ENCODE measurements at places on chromosomes 7 and 10.

DNA sequence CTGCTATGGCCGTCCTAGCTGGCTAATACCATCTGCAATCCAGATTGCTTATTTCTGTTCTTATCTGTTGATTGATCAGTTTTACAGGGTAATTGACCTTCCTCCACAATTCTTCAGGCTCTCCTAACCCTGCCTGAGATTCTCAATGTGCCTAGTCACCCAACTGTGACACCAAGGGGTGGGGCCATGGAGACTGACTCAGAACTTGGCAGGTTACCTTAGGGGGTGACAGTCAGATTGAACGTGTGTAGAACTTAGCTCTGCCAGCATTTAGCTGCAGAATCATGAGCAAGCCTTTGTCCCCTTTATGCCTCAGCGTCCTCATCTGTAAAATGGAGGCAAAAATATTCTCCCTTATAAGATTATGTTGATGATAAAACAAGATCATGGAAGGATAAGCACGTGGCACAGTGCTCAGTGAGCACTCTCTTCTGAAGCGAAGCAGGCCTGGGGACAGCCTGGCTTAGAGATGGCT lies 19.1 kb upstream of the LEP start:
- no peak for DNase-seq

DNA sequence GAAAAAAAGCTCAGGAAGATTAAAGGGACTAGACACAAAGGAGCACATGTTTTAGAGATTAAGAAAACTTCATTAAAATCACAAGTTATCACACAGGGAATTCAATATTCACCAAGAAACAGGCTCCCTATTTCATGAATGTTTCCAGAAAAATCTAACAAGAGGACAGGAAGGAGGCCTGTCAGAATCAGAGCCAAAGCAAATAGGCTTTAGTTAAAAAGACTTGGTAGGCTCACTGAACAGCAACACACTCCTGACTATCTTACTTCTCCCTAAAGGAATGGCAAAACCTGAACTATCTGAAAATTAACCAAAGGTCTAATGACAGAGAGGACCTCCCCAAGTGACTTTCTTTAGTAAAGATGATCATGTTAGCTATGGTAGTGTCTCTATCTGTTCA lies 188.3 kb upstream of the MEOX2 start:
- DNase-seq: no peak

DNA sequence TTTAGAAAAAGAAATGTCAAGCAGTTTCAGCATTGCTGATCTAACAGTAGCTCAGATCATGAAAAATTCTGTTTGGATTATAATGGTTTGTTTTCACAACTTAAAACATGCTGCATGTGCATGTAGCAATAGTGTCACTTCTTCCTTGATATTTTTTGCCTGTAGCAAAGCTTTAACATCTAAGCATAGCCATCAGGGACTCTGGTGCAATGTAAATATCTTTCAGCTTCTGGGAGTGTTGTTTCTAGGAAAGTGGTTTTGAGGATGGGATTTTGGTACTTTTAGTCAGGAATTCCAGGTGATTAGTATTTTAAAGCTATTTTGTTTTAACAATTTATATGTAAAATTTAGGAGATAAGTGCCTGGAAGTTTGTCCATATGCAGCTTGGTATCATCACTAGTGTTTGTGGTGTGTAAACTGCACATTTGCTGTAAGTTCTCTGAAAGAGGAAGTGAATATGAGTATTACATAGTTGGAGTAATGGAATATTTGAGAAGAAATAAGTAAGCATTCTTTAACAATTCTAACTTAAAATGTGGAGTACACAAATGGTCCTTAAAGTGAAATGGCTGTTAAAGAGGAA lies 1.9 kb downstream of the RSBN1L start:
- DNase-seq: no peak

DNA sequence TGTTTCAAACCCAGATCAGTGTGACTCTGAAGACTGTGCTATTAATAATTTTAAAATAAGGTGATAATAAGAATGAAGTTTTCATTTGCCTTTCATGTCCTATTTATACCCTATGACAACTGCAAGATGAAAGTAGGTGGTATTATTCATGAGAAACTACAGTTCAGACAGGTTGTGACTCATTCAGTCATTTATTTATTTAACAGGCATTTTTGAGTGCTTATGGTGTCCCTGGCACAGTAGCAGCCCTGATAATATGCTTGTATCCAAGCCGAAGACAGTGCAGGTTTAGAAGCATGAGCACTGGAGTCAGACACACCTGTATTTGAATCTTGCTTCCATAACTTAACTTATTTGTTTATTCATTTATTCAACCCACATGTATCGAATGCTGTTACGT lies 87.1 kb downstream of the FZD1 start:
- no peak for DNase-seq

GRCh38 chr7:23218196-23218595 lies 28.4 kb upstream of the GPNMB start:
- no peak for DNase-seq

DNA sequence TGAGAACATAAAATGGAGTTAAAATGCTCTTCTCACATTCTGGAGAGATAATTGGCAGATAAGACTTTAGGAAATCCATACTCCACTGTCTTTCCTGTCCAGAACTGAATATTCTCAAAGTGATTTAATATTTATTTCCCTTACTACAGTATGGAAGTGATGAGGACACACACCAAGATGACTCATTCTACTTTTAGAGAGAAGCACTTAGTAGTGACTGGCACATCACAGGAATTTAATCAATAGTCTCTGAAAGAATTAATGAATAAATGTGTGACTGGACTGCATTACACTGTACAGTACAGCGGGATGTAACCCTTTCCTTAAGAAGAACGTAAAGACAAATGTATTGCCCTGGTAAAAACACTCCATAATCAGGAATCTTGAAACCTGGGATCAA lies 116.7 kb downstream of the SEMA3E start:
- DNase-seq: no peak

- DNase-seq: no peak
Measured at GRCh38 chr10:26410356-26410755, 27.8 kb upstream of the APBB1IP start.

GRCh38 chr7:85030893-85031292 lies 156.0 kb downstream of the SEMA3D start:
- DNase-seq: no peak

DNA sequence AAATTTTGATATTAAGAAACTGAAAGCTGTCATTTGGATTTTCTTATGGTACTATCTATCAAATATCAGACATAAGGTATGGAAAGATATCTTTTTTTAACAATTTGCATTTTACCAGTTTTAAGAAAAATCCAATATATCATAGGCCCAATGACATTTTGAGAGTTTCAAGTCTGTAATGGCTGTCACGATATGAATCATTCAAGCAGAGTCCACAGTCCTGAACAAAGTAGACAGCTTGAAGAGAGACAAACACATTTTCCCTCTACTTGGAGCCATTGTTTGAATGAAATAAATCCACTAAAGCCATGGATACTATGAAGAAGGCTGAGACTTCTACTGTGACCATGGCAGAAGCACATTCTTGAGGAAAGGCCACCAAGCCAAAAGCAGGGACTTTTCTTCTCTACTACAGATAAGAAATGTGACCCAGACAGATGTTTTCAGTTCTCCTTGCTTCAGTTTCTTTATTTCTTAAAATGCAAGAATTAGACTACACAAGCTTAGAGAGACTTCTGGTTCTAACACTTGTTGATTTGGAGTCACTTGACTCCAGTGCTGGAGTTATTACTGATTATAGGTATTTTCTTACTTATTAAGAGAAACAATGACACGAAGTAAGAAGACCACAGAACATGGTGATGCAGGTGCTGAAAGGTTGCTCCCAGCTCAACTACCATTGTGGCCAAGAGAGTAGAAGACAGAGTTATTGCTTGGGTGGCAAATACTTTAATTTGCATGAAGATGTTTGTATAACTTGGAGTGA lies 429.1 kb downstream of the KIF20B start:
- DNase-seq: no peak

- no peak for DNase-seq
Measured at GRCh38 chr10:6109444-6109775, 20.6 kb downstream of the RBM17 start.

GRCh38 chr7:114755856-114756255 lies 166.0 kb upstream of the MDFIC start:
- no peak for DNase-seq

DNA sequence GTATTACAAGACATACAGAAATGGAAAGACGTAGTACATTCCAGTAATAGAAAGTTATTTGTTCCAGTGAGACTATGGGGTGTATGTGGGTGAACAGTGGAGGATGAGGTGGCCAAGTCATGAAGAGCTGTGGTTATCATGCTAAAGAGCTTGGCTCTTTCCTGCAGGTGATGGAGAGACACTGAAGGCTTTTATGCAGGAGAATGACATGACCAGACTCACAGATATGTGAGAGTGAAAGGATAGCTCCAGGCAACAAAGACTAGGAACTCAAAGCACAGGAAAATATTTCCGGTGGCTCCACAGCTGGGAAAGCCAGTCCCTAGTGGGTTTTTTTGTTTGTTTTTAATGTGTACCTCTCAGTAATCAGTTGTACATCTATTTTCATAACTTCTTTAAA lies 133.5 kb downstream of the TSPAN12 start:
- DNase-seq: no peak

GRCh38 chr7:131111081-131111576 lies 216.5 kb upstream of the MKLN1 start:
- DNase-seq: no peak

- DNase-seq: peak; percentile 52
Measured at GRCh38 chr10:132579027-132579859, 41.7 kb downstream of the INPP5A start.

- no peak for DNase-seq
Measured at GRCh38 chr10:126687121-126687606, 16.7 kb upstream of the C10orf90 start.

DNA sequence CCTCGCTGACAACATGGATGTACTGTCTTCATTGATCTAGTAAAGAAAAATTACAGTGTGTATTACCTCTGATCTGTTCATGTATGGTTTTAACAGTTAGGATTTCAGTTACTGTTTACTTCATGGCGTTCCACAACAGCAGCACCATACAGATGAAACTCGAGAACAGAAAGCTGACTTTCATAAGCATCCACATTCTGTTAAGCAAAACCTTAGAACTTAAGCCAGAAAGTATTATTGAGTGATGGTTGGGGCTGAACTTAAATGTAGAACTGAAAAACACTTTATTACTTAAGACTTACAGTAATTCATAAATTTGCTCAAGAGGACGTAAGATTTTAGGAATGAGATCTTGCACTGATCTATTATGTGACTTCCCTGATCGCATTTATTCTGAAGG lies 3.7 kb downstream of the MRPL32 start:
- no peak for DNase-seq

DNA sequence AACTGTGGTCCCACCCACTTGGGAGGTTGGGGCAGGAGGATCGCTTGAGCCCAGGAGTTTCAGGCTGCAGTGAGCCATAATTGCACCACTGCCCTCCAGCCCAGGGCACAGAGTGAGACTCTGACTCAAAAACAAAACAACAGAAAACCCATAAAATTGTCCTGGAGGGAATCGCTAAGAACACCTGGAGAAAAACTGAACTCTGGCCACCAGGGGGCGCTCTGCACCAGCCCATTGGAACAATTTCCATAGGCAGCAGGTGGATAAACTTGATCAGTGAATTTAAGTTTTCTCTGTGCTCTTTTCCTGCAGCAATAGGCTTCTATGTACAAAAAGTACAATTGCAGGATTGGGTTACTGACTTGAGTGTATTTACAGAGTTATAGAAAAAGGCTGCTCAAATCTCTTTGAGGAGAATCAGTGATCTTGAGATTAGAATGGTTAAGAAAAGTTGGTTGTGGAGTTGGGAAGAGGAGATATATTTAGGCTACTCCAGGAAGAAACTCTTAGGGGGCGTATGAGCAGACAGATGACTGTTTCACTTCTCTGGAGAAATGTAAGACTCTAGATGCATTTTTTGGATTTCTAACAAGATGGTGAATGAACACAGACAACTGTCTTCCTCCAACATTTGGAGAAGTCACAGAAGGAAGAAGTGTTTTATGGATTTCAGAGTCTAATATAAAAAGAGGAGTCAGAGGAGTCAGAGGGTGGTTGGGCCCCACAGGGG lies 274.9 kb upstream of the GALNT17 start:
- peak; percentile 60 for DNase-seq

DNA sequence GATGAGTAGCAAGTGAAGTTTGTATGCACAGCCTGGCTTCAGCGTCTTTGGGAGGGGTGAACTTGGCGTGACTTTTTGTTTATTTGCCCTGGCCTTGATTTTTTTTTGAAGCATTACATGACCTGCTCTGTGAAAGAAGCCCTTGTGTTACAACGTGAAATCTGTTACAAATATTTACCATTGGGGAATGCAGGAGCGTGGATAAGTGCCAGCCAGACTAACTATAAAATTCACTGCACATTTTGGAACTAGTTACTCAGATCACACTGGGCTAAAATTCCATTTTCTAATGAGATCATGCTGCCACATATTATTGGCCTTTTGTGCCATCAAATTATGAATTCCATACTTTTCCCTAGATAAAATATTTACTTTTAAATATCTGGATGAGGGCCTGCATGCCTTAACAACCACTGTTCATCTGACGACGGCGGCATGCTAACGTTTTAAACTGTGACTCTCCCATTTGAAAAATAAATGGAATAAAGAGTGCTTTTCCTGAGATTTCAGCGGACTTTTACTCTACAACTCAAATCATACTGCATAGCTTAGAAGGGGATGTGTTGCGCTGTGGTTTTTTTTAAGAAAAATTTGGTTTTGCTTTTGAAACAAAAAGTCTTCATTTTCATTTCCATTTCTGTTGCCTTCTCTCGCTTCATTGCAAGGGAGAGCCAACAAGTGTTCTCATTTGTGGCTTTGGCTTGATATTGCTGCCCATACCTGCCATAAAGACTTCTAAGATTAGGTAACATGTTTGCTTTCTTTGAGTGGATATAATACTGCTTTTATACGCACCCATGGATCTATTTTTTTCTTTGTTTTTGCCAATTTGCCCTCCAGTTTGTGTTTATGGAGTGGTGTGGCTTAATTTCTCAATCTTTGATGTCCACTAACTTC lies 352.2 kb downstream of the TFEC start:
- no peak for DNase-seq

DNA sequence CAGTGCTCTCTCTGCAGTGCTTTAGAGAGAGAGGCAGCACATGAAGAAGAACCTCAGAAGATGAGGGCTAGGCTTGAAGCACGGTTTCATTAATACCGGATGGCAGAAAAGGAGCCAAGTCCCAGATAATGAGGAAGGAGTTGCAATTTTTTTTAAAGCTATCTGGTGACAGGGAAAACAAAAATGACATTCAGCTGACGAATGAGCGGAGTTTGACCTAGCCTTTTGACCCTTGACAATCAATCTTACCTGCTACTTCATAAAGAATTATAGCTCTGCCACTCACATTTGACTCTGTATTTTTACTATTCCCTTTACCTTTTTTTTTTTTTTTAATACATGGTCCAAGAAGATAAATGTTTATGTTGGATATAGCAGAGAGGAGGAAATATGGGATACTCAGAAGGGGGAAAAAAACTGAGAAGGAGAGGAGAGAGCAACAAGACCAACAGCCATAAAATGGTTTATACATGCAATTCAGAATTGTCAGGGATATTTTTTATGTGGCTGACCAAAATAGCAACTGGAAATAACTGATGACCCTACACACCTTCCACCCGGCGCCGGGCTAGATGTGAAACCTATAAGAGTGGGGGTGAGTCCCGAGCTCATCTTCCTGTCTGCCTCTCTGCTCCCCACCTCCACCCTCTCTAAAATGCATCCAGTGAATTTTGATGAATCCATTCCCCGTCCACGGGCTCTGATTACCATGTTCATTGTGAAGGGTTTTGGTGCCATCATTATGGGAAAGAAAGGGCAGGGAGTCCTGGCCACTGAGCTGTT lies 274.4 kb upstream of the YAE1 start:
- DNase-seq: no peak

- no peak for DNase-seq
Measured at GRCh38 chr7:1341361-1342089, 108.9 kb downstream of the UNCX start.
